ENCODE measurements at places on chromosomes 1 and 21.

DNA sequence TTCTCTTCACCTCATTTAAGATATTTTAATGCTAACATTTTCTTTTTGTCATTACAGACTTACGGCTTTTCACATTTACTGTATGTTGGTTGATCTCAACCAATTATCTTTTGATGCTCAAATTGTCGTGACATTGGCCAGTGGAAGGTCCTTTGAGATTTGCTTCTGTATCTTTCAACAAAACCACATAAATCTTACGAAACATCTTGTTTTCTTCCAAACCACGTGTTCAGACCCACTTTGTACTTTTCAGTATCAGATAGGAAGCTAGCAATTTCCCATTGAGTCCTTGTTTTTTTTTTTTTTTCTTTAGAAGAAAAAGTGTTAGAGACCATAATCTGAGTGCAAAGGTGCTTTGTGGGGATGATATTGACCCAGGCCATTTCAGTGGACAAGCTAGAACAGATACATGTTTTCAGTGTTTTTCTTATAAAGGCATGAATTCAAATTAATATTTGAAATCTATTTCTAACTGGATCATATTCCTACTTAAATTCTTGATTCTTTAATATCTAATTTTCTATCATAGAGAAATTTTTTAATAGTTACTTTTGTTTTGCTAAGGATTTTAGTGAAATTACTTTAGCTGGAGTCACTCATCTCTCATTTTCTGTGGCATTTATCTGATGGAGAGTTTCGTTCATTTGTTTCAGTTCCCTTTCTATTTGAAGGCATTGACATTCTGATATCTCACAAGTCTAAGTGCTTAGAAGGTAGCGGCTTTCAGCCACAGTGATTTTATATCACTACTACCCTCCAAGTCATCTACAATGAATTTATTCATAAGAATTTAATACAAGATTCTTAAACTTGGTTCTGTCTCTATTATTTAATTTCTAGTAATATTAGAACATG lies 26.7 kb downstream of the ATG4C start:
- DNase-seq = no peak

DNA sequence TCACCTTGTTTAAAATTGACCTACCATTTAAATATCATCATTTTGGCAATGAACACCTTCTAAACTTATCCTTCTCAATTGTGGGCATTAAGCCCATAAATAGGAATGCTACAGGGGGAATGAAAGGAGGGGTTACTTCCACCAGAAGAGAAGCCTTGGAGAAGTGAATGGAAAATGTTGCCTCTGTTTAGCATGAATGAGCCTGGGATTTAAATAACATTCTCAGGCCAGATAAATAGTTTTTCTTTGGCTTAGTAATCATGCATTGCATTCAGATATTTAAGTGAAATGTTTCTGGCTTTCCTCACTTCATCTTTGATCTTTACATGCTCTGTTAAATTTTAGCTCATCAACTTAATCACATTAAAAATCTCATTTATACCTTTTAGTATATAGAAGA lies 284.3 kb upstream of the FMN2 start:
- no peak for DNase-seq

DNA sequence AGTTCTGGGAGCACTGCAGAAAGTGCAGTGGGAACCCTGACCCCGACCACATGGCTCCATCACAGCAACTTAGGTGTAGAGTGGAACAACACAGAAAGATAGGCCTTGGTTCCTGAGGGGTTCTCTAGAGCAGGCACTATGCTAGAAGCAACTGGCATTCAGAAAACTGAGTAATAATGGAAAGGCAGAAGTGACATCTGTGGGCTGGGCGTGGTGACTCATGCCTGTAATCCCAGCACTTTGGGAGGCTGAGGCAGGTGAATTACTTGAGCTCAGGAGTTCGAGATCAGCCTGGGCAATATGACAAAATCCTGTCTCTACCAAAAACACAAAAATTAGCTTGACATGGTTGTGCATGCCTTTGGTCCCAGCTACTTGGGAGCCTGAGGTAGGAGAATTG lies 5.3 kb downstream of the MRPS15 start:
- no peak for DNase-seq

- DNase-seq = no peak
These were observed 1.1 kb downstream of the THEM4 start for GRCh38 chr1:151908228-151908691.

GRCh38 chr1:116879478-116880133 lies 30.1 kb upstream of the PTGFRN start:
- DNase-seq = no peak

GRCh38 chr1:183125279-183125999 lies 60.6 kb upstream of the LAMC2 start:
- no peak for DNase-seq

DNA sequence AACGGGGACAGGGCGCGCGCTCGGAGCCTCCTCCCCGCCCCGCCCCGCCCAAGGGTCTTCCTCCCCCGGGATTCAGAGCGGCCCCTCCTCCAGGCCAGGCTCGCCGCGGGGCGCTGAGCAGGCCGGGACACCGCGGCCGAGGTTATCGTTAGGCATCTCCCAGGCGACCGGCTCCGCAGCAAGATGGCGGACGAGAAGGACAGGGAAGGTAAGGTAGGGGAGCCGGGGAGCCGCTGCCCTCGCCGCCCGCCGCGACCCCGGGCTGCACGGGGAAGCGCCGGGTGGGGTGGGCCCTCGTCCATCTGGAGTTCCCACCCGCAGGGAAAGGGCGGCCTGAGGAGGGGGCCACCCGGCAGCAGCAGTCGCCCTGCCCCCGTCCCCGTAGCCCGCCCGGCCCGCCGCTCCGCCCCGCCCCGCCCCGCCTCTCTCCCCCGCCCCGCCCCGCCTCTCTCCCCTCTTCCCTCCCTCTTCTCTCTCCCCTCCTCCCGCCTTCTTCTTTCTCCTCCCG lies 105.9 kb upstream of the HNRNPU start:
- no peak for DNase-seq

DNA sequence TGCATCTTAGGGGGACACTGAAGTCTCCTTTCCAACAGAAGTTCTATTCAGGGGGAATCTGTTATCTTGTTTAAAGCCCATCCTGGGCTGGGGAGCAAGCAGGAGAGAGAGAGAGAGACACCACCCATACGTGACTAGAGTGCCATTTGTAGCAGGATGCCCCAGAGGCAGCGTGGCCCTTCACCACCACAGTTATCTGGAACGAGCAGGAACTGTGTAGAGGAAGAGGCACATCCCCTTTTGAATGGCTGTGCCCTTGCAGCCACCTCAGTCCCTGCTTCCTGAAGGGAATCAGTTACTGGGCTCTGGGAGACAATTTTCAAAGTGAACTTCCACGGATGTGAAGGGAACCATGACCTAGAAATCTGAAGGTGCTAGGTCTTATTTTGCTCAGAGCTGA lies 19.4 kb upstream of the LAMTOR5 start:
- DNase-seq = no peak

DNA sequence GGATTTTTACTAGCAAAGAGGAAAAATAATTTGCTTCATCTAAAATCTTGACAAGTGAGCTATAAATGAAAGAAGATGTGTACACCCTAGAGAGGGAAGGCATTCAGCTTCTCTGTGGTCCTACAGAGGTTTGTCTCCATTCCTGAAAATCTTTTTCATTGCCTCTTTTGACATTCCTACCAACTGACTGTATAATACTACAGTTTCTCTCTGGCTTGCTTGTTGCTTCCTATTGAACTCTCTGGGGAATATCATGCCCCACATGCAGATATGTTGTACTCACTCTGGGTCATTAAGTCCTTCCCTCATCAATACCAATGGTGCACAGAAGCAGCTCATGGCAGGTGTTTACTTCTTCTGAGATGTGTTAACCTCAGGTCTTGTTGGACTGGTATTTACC lies 371.2 kb upstream of the PLXNA2 start:
- no peak for DNase-seq

DNA sequence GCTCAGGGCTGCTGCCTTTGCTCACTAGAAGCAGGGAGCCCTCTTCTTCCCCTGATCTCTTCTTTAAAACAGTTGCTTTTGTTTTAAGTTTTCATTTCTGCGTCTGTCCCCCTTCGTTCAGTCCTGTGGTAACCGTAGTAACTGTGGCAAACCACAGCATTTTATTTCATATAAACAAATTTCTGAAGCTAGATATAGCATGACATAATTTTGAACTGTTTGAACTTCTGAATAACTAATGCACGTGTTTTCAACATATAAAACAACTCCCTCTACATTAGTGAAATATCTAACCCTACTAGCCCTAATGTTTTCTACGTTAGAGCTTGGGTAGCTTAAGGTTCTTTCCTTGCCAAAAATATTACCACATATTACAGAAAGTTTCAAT lies 104.6 kb downstream of the DISP1 start:
- DNase-seq = no peak

DNA sequence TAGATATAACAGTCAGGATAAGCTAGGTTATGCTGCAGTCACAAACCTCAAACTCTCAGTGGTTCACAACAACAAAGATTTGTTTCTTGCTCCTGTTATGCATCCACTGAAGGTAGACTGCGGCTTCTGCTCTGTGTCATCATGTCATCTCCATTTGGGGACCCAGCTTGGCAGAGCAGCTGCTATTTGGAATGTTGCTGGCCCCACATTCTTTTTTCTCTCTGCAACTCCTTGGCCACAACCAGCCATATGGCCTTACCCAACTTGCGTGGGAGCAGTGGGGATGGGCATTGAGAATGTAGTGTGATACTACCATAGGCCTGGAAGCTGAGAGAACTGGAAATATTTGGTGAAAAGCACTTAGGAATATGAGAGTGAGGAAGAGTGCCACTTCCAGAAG lies 26.4 kb downstream of the AGO4 start:
- no peak for DNase-seq

DNA sequence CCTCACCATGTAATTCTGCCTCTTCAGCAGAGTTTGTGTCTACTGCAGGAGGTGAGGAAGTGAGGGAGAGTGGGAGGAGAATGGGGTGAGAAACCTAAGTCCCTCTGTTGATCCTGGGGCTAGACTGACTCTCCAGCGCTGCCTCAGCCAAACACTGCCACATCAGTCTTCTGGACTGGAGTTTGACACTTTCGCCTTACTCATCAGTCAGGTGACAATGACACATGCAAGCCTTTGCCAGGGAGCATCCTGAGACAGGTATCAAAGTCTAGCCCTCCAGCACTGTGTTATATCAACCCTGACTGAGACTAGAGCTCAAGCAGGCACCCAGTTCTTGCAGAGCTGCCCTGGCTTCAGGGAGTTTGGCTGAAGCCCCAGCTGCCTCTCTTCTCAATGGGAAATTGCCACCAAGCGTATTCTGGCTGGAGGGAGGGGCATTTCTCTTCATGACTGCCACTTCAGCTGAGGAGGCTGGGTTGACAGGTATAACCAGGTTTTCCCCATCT lies 33.3 kb upstream of the SUCO start:
- peak; percentile 10 for DNase-seq

DNA sequence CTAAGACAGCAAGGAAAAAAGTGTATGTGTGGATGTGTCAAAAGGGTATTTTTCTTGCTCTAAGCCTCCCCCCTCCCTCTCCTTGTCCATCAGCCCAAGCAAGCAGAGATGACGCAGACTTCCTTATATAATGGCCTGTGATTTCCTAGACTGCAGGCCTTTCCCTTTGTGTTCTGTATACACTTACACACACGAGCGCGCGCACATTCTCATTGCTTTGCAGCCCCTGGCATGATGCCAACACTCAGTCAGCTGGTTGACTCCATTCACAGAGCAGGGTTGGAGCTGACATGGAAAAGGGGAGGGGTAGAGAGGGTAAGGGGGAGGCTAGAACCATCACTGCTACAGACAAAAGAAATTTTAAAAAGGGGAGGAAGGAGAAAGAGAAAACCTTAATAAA lies 41.8 kb downstream of the GATAD2B start:
- DNase-seq = peak; percentile 88

- DNase-seq = peak; percentile 21
These were observed 26.2 kb upstream of the DYNLT5 start for GRCh38 chr1:66725885-66726665.

GRCh38 chr1:39508857-39509305 lies 17.4 kb downstream of the BMP8A start:
- no peak for DNase-seq

DNA sequence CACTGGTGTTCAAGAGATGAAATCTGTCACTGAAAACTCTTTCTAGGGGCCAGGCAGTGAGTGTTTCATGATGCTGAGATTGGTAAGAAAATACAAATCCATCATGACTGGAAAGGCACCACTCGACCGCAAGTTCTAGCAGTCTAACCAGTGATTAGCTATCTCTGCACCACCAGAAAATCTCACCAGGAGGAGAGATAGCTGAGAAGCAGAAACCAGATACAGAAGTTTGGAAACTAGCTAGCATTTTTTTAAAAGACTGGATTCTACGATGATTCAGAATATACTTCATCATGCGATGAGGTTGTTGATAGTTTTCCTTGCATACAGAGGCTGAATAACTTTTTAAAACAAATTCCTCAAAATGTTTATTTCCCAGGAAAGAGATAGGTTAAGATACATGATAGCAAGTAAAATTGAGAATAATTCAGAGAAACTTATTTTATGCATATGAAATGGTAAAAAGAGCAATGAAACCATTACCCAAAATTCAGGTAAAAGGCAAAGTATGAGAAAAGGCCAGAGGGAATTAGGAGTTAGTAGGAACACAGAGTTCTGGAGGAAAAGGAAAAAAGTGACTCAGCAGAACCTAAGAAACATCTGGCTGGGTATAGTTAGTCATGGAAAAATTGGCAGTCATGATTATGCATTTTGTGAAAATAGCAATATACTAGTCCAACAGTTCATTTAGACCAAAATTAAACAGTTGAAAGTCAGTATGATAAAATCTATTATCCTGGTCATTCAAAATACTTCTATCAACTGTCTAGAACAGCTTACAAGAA lies 3.3 kb upstream of the F3 start:
- no peak for DNase-seq

GRCh38 chr1:57319165-57319564 lies 104.7 kb downstream of the DAB1 start:
- no peak for DNase-seq

DNA sequence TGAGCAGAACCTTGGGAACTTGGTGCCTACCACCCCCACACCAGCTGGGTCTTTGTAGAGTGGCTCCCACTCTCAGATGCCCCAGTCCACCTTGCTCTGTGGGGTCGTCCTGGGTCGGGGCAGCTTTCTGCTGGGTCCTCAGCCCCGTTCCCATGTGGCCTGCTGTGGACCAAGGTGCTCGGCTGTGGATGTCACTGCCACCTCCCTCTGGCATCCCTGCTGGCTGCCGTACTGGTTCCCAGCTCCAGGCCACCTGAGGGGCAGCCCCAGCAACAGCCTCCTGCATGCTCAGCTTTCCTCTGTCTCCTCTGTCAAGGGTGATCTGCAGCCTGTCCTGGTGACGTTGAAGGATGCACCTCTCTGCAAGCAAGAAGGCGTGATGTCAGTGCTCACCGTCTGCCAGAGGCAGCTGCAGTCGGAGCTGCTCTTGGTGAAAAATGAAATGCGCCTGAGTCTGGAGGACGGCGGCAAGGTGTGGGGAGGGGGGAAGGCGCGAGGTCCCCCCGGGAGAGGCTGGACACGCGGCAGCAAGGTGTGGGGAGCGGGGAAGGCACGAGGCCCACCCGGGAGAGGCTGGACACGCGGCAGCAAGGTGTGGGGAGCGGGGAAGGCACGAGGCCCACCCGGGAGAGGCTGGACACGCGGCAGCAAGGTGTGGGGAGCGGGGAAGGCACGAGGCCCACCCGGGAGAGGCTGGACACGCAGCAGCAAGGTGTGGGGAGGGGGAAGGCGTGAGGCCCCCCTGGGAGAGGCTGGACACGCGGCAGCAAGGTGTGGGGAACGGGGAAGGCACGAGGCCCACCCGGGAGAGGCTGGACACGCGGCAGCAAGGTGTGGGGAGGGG lies 45.9 kb upstream of the DIP2A start:
- DNase-seq = no peak

GRCh38 chr1:69103213-69103612 lies 464.5 kb upstream of the LRRC7 start:
- DNase-seq = no peak

All from transverse colon (tissue), 4 donors.